ENCODE measurements at places on chromosomes 1 and 21. TPM values are rescaled to one million over a fixed set of nuclear protein-coding genes. Genes with fewer than 3 reads are reported as not detected.
A peak's percentile ranks its signal among the peaks of the same experiment; 100 is the strongest.

GRCh38 chr21:31845151-31845729 is 27.6 kb upstream of the HUNK start:
- H3K36me3 ChIP-seq = no peaks in the 10 kb centered on the region
- no peaks in the 10 kb centered on the region for H3K27me3 ChIP-seq
- no peak overlapping the region for H3K27ac ChIP-seq
- H3K4me1 ChIP-seq = no peaks in the 10 kb centered on the region
- no peak overlapping the region for H3K4me3 ChIP-seq

DNA sequence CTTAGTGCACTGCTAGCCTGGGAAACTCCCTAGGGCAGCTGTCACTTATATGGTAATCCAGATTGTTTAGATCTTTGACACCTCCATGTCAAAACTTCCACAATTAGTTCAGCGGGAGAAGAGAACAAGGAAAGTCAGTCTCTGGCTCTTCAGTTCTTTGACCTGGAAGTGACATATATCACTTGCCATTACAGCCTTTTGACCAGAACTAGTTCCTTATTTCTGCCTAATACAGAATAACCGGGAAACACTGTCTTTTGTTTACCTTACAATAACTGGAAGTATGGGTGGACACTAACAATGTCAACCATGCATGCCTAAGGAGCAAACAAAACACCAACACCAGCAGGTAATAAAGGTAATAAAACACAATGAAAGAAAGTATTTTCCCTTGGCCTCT is 68.3 kb downstream of the C4BPA start:
- DNase-seq = no peak
- no peak overlapping the region for H3K4me3 ChIP-seq
- H3K27ac ChIP-seq = no peak overlapping the region
- no peaks in the 10 kb centered on the region for H3K27me3 ChIP-seq
- no peaks in the 10 kb centered on the region for H3K36me3 ChIP-seq

- no peaks in the 10 kb centered on the region for H3K27me3 ChIP-seq
- H3K4me3 ChIP-seq = no peak overlapping the region
- DNase-seq = no peak
- H3K4me1 ChIP-seq = no peaks in the 10 kb centered on the region
- no peaks in the 10 kb centered on the region for H3K36me3 ChIP-seq
- no peak overlapping the region for H3K27ac ChIP-seq
Measured at GRCh38 chr1:217837691-217838090, 206.5 kb downstream of the SPATA17 start.

- no peaks in the 10 kb centered on the region for H3K27me3 ChIP-seq
- no peak for DNase-seq
- no peak overlapping the region for H3K27ac ChIP-seq
- no peak overlapping the region for H3K4me3 ChIP-seq
- no peaks in the 10 kb centered on the region for H3K36me3 ChIP-seq
Measured at GRCh38 chr1:84859866-84860265, 33.1 kb downstream of the LPAR3 start.

- no peaks in the 10 kb centered on the region for H3K27me3 ChIP-seq
- H3K4me1 ChIP-seq = peaks cover 2% of the 10 kb centered on the region
- no peaks in the 10 kb centered on the region for H3K36me3 ChIP-seq
- DNase-seq = peak; percentile 88
Measured at GRCh38 chr1:10694633-10695627, 101.5 kb downstream of the CASZ1 start.

DNA sequence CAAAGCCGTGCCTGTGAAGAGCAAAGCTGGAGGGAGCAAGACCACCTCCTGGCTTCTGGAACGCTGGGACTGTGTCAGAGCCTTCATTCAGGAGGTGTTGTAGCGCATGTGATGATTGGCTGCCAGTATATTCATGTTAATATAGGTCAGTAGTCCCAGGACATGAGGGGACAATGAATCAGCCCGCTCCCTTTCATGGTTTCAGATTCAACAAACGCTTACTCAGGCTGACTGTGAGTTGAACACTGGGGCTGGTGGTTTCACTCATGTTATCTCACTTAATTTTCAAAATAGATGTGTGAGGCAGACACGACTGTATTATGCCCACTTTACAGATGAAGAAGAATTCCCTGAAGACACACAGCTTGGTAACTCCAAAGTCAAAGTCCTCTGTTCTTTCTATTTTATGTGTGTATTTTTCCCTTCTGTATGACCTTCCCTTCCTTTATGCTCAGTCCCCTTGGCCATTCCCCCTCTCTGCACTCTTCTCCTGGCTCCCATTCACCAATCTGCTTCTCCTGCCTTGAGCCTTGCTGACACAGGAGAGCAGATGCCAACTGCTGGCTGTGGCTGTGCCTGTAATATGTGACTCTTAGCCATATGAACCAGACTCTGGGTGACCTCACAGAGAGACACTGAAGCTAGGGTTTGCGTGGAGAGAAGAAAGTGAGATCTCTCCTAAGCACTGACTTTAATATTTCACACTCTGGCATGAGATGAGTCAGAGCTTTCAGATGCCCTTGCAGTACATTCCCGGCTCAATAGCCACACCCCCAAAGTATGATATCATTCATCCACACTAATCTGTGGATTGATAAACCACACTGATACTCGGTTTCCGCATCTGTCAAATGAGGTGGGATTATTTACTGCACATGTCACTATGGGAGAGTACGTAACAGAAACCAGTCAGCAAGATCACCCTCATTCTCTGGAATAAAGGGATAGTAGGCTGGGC is 31.4 kb upstream of the KIRREL1 start:
- no peaks in the 10 kb centered on the region for H3K36me3 ChIP-seq
- H3K4me1 ChIP-seq = no peaks in the 10 kb centered on the region
- H3K27ac ChIP-seq = no peak overlapping the region
- H3K4me3 ChIP-seq = no peak overlapping the region
- no peak for DNase-seq

- DNase-seq = no peak
- no peak overlapping the region for H3K27ac ChIP-seq
- H3K36me3 ChIP-seq = no peaks in the 10 kb centered on the region
- H3K4me3 ChIP-seq = no peak overlapping the region
- no peaks in the 10 kb centered on the region for H3K27me3 ChIP-seq
Measured at GRCh38 chr1:232875536-232875935, 70.3 kb downstream of the MAP10 start.

GRCh38 chr1:222182641-222183040 is 365.3 kb downstream of the HHIPL2 start:
- no peak overlapping the region for H3K27ac ChIP-seq
- no peak for DNase-seq
- no peaks in the 10 kb centered on the region for H3K36me3 ChIP-seq
- H3K4me1 ChIP-seq = no peaks in the 10 kb centered on the region

- H3K4me1 ChIP-seq = peaks cover 44% of the 10 kb centered on the region
- no peak overlapping the region for H3K27ac ChIP-seq
- H3K27me3 ChIP-seq = no peaks in the 10 kb centered on the region
- H3K4me3 ChIP-seq = no peak overlapping the region
Measured at GRCh38 chr1:154423304-154423987, 18.3 kb downstream of the IL6R start.

DNA sequence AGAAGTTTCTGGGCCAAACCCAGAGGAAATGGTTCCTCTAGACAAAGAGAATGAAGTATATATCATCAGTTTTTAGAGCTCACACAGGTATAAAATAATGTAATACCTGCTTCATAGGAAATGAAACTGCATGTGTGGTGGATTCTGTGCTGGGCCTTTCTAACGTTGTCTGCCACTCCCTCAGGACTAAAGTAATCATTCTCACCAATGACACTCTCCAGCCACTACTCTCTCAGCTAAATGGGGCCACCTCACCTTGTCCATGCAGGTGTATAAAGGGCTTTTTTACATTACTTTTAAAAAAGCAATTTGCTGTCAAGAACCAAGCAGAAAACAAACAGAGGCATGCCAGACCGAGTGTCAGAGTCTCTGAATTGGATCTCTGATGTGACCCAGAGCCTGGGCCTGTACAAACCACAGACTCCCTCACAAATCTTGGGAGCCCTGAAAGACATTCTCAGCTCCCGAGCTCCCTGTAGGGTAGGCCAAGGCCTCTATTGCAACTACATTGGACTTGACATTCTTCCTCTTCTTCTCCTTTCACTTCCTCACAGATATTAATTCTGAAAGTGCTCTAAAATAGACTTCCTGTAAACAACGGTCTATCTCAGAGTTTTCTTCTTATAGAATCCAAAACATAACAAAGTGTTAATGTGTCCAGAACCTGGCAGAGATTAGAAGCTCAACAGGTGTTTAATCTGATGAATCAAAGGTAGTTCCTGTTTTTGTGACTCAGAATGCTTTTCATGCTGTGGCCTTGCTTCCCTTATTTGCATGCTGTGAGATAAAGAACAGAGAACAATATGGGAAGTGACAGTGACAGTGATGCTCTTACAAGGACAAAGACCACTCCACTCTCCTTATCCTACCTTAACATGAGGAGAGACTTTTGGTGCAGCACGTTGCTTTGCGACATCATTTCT is 8.6 kb downstream of the AIM2 start:
- H3K4me1 ChIP-seq = no peaks in the 10 kb centered on the region
- no peak for DNase-seq
- H3K4me3 ChIP-seq = no peak overlapping the region
- no peak overlapping the region for H3K27ac ChIP-seq
- H3K27me3 ChIP-seq = no peaks in the 10 kb centered on the region
- H3K36me3 ChIP-seq = no peaks in the 10 kb centered on the region

DNA sequence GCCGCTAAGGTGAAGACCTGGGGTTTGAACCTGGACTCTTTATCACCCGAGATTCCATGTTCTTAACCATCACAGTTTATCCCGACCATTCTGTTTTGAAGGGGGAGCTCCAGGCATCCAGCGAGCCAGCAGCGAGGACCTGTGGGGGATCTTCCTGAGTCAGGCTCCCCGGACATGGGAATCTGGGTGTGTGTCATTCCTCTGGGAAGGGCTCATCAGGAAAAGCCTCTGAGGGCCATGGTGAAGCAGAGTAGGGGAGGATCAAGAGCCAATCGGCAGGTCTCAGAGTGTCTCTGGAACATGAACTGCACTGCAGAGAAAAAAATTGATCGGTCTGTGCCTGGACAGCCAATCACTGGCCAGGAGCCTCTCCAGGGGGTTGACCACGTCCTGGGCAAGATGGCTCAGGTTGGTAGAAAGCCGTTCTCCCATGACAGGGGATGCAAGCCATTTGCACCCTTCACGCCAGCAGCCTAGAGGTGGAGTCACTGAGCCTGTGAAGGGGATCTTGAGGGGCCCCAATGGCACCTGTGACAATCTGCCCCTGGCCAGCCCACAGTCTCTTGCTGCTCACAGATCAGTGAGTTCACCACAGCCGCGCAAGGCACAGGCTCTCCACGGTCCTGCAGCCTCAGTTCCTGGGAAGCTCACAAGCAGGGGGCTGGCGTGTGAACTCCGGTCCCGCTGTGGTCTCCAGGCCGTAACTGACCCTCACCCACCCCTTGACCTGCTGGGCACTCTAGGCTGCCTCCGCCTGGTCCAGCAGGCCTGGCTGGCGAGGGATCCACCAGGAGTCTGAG is 20.4 kb upstream of the ACTRT2 start:
- H3K27me3 ChIP-seq = no peaks in the 10 kb centered on the region
- no peak overlapping the region for H3K4me3 ChIP-seq
- H3K27ac ChIP-seq = no peak overlapping the region
- peak; percentile 7 for DNase-seq
- H3K36me3 ChIP-seq = no peaks in the 10 kb centered on the region

- DNase-seq = no peak
- no peak overlapping the region for H3K4me3 ChIP-seq
- no peak overlapping the region for H3K27ac ChIP-seq
- no peaks in the 10 kb centered on the region for H3K27me3 ChIP-seq
- no peaks in the 10 kb centered on the region for H3K4me1 ChIP-seq
- no peaks in the 10 kb centered on the region for H3K36me3 ChIP-seq
Measured at GRCh38 chr1:83500987-83501591, 497.8 kb downstream of the TTLL7 start.

- no peak overlapping the region for H3K27ac ChIP-seq
- H3K27me3 ChIP-seq = no peaks in the 10 kb centered on the region
- no peaks in the 10 kb centered on the region for H3K36me3 ChIP-seq
Measured at GRCh38 chr1:169885207-169885606, 8.5 kb downstream of the SCYL3 start.

DNA sequence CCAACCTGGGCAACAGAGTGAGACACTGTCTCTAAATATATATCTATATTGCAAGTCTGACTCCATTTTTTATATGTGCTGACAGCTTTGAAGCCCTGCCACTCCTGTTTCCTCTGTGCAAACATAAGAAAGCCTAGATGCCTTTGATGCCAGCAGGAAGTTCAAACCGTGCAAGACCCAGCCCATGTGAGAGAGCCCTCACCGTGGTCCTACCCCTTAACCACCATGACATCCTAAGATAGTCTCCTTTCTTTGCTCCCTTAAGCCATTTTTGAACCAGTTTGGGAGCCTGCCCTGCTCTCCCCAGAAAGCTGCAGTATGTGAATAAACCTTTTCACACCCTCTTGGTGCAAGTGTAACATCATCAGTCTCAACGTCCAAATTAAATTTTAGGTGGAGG is 3.7 kb upstream of the DIPK1A start:
- peaks cover 20% of the 10 kb centered on the region for H3K4me1 ChIP-seq
- no peak overlapping the region for H3K27ac ChIP-seq
- no peaks in the 10 kb centered on the region for H3K27me3 ChIP-seq
- no peaks in the 10 kb centered on the region for H3K36me3 ChIP-seq

DNA sequence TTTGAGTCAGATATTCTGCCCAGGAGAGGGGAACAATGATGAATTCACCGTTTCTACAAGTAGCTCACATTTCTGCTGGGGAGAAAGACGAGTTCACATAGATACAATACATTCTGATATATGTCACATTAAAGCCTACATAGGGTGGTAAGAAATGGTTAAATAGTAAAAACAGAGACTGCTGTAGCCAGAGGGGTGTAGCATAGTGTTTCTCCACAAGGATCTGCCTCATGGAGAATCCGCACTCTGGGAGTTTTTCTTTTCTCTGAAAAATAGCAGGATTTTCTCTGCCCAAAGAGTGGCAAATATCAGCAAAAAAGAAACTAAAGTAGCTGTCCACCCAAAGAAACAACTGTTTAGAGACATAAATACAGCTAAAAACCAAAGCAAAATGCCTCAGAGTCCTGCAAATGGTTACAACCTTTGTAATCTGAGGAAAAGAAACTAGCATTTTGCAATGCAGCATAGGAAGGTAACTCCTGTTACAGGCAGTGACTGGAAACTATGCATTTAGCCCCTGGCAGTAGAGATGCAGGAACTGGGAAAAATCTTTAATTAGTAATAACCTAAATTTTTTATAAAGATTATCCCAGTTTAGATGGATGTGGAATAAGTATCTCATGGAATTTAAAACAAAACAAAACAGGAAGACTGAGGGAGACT is 1126.7 kb upstream of the ADGRL2 start:
- H3K4me1 ChIP-seq = no peaks in the 10 kb centered on the region
- DNase-seq = no peak
- no peak overlapping the region for H3K27ac ChIP-seq
- no peaks in the 10 kb centered on the region for H3K36me3 ChIP-seq
- no peak overlapping the region for H3K4me3 ChIP-seq
- H3K27me3 ChIP-seq = no peaks in the 10 kb centered on the region

GRCh38 chr1:226350519-226350865 is 41.5 kb upstream of the LIN9 start:
- H3K4me1 ChIP-seq = peaks cover 10% of the 10 kb centered on the region
- H3K4me3 ChIP-seq = no peak overlapping the region
- no peaks in the 10 kb centered on the region for H3K36me3 ChIP-seq
- H3K27me3 ChIP-seq = no peaks in the 10 kb centered on the region
- DNase-seq = no peak
- peak overlapping the region; percentile 50 for H3K27ac ChIP-seq

- no peak for DNase-seq
- no peaks in the 10 kb centered on the region for H3K4me1 ChIP-seq
- H3K4me3 ChIP-seq = no peak overlapping the region
- H3K27ac ChIP-seq = no peak overlapping the region
Measured at GRCh38 chr1:43610339-43610738, 39.6 kb upstream of the KDM4A start.

Gene ARHGAP29
- total RNA-seq = 34.7 TPM

Gene CGN
- total RNA-seq = 31.6 TPM

Gene S100A7
- not detected for total RNA-seq

Gene SAMSN1
- total RNA-seq = 1.7 TPM

Gene ANGPTL3
- not detected for total RNA-seq

Gene CHRM3
- total RNA-seq = 11.5 TPM

Gene EXTL2
- 12.8 TPM for total RNA-seq

Gene CFAP107
- total RNA-seq = 8.1 TPM

Data from testis (tissue), 5 donors.